ENCODE measurements at places on chromosomes 3 and 15.

DNA sequence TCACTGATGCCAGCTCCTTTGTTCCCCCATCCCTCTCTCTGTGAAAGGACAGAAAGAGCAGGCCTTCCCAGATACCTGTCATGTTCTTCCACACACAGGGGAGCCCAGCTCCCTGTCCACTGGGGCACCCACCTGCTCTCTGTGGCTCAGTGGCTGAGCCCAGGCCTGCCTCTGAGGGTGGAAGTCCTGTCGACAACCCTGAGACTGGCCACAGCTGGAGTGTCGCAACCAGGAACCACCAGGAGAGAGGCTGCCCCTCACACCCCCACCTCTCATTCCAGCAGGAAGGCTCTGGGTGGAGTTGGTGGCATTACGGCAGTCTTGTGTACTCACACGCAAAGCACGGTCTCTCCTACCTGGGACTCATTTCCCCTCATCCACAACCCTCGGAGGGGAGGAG is 66.3 kb downstream of the MEGF11 start:
- no peak for DNase-seq

- no peak for DNase-seq
Measured at GRCh38 chr15:90386221-90386620, 1.8 kb upstream of the IQGAP1 start.

GRCh38 chr3:25567806-25568524 is 96.7 kb downstream of the TOP2B start:
- no peak for DNase-seq

DNA sequence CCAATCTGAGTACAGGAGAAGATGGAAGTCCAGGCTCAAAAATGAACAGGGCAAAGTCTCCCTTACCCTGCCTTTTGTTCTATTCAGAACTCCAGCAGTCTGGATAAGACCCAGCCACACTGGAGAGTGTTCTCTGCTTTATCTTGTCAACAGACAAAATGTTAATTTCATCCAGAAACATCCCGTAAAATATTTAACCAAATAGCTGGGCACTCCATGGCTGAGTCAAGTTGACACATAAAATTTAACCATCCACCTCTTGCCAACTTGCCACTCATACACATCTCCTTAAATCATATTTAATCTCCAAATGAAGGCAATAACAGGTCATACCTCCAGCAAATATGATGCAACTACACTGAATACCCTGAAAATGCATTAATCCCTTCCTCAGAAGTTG is 33.6 kb downstream of the MKRN3 start:
- no peak for DNase-seq

DNA sequence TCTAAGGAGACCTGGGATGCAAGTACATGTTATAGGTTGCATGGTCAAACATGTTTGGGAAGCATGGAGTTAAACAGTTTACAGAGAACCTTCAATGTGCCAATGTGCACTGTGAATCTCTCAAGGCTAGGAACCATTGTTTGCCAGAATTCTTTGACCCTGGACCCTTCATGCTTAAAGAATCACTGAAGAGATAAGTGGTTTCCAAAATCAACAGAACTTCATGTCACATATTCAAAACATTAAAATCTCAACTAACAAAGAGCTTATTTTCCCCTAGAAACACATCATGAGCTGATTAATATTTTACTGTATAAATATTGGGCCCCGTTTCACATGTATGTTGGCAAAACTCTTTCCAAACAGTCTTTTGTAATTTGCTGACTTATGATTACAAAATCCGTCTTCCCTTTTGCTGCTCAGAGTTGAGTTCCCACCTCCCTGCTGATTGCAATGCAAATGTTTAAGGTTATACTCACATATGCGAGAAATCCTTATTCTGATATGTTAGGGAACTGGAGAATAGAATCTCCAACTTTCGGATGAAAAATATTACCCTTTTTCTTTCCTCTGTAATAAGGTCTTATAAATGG is 380.2 kb downstream of the DIPK2A start:
- no peak for DNase-seq
